ENCODE measurements at places on chromosomes 12 and 14.

DNA sequence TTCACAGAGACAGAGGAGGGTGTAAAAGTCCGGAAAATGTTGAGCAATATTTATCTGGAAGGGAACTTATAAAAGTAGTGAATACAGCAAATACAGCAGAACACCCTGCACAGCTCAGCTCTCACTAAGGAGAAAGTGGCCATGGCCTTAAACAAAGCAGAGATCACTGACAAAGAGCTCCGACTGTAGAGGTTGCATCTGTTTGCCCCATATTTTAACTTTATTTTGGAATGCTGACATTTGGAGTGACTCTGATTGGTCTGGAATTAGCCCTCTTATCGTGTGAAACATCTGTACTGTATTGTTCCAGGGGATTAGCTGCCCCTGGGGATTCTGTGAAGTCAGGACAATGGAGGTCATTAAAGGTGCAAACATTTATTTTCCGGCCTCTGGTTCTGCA lies 1275.7 kb upstream of the FLRT2 start:
- no peak for DNase-seq

GRCh38 chr12:95371571-95371970 lies 102.4 kb upstream of the METAP2 start:
- no peak for DNase-seq

DNA sequence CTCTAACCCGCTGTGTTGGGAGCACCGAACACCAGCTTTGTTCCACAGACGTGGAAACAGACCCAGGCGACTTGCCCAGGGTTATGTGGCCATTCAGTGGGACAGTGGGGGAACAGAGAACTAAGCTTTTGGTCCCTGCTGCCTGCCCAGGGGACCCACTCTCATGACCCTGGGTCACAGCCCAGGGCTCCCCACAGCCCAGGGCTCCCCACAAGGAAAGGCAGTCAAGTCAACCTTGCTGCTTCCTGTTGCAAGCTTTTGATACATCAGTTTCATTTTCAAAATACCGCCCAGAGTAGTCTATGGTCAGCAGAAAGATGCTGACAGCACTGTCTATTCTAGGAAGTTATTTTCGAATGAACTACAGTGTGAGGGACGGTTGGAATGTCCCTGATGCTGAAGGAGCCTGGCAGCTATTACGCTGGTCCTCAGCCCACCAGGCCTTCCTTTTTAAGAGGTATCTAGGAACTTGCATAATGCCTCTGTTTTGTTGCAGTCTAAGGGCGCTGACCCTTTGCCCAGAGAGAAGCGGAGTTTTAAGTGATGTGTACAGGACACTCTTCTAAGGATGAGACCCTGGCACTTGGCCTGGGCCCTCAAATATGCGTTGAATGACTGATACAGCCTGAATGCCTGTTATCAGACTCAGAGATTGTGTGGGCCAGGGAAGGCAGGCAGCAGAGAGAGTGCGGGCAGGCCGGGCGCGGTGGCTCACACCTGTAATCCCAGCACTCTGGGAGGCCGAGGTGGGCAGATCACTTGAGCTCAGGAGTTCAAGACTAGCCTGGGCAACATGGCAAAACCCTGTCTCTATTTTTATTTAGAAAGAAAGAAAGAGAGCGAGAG lies 12.6 kb upstream of the TTC7B start:
- DNase-seq: no peak

DNA sequence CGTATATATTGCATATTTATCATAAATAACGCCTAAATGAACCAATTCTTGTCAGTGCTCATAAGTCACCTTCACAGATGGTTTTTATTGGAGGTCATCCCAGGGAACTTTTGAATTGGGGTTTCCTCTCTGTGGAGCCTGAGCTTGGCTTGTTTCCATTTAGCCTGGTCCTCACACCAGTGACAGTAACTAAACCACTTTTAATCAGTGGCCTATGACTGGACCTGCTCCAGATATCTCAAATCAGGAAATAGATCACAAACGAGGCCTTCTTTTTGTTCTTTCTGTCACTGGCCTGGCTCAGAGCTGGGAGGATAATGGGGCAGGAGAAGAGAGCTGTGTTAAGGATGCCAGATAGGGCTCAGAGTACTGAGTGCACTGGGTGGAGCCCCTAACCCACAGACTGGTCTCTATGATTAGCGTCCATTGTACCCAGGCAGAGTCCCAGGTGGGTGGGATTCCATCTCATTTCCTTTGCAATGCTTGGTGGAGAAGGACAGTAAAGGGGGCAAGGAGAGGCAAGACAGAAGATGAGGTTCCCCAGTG lies 92.4 kb downstream of the NUAK1 start:
- no peak for DNase-seq

GRCh38 chr12:27367078-27367477 lies 34.4 kb downstream of the BMAL2 start:
- DNase-seq: no peak

- no peak for DNase-seq
These were observed 32.4 kb downstream of the CCDC59 start for GRCh38 chr12:82325540-82326336.

DNA sequence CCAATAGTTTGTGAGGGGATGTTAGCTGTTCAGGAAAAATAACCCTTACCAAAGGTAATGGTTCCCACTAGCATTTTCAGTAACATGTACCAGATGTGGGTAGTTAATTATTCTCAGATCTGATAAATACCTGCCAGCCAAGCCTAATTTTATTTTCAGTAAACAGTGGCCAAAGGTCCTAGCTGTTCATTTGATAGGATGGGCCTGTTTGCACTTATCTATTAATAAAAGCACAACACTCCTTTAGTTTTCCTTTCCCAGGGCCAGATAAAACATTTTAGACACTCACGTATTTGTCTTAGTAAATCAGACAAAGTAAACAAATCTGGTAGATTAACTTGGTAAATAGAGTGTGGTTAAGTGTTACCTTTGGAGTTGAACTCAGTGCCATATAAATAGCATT lies 345.1 kb downstream of the RAD51B start:
- no peak for DNase-seq

- DNase-seq: no peak
These were observed 855.6 kb upstream of the TMEM132C start for GRCh38 chr12:127411166-127411915.

DNA sequence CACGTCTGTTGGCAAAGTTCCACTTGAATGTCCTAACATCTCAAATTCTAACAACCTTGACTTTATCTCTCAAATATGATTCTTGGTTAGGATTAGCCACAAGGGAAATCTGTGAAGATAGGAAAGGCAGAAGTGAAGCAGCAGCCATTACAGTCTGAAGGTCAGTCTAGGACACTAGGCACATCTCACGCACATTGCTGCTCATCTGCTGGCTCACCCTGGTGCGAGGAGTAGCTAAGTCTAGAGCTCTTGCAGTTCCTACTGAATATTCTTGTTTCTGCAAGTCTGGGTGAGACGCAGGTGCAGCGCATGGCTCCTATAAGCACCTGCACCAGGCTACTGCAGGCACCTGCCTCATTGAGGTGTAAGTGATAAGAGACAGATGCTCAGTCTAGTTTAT lies 6.4 kb upstream of the SLC25A3 start:
- no peak for DNase-seq

GRCh38 chr12:40223646-40224045 lies 1.2 kb upstream of the LRRK2 start:
- DNase-seq: no peak

DNA sequence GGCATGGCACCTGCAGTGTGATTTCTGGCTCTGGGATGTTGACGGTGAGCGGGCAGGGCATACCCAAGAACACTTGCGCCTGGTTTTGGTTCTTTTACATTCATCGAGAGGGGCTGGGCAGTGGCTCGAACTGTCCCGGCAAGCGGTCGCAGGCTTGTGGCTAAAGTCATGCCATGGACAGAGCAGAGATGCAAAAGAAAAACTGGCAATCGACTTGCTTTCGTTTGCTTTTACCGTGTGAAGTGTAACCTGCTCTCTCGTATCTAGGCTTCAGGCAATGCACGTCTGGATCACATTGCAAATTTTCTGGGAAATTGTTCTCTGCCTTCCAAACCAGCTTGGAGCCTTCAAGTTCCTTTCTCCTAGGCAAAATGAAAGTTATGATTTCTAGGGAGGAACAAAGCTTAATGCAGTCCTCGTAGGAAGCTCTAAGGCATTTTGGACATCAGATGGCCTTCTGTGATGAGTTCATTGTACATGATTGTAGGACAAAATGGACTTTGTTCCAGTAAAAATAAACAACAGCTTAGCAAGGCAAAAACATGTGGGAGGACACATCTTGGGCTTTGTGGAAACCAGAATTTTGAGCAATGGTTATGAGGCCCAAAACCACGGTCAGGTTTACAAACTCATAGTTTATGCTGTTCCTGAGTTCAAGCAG lies 18.3 kb downstream of the ADGRD1 start:
- DNase-seq: no peak

DNA sequence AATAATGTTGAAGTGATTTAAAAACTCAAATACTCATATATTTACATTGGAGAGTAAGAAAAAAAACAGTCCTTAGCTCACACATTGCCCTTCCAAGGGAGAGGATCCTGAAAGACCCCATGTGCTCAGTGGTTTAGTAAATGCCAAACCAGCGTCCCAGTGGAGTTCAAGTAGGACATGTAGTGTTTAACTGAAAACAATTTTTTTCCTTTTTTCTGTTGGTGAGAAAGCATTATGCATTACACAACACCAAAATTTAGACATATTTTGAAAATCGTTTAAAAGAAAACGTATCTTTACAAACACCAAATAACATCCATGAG lies 33.6 kb downstream of the UBR7 start:
- no peak for DNase-seq

GRCh38 chr12:1481326-1481725 lies 113.1 kb downstream of the FBXL14 start:
- DNase-seq: no peak

DNA sequence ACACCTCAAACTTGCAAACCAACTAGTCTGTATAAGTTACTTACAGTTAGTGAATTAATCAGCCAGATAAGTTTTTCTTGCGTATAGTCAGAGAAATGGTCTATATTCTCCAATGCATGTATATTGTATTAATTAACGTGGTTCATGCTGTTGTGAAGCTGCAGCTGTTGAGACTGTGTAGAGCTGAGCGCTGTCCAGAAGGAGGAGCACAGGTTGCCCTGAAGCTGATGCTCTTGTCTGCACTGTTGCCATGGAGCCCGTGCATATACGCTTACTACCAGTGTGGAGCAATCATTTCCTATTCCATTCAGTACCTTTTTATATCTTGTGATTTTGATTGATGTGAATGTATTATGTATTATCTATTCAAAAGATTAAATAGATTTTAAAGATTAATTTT lies 74.3 kb upstream of the ARID2 start:
- DNase-seq: no peak

GRCh38 chr12:24721191-24721590 lies 227.7 kb downstream of the BCAT1 start:
- DNase-seq: no peak

- DNase-seq: no peak
These were observed 20.2 kb downstream of the HDAC7 start for GRCh38 chr12:47799357-47799955.

GRCh38 chr12:78316136-78316535 lies 485.4 kb downstream of the NAV3 start:
- no peak for DNase-seq

DNA sequence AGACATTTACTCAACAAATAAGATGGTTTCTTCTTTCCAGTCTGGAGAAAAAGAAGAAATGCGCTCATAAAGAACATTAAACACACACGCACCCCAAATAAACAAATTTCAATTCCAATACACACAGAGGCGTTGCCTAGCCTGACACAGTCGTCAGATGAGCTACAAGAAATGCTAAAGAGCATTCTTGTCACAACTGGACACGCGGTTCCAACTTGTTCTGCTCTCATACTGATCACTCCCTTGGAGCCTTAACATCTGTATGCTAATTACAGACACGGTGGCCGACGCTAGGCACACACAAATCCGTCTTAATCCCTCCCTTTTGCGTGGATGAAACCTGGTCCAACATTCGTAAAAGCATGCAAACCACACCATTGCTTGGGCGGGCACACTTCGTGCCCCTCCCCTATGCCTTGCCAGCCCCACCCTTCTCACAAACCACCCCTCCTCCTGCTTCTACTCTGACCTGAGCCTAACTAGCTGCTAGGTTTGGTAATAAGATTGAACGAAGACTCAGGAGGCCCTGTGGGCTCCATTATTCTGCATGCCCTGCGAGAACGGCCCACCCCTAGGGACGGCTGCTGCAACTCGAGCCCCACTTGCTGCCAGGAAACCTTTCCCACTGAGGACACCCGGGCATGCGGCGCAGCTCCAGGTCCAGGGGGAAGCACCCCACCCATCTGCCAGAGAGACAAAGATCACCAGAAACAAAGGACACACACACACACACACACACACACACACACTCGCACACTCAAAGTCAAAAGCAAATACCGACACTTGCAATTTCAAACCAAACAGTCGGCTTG lies 1.2 kb downstream of the KCNK10 start:
- DNase-seq: no peak

- no peak for DNase-seq
These were observed 236.5 kb downstream of the GXYLT1 start for GRCh38 chr12:41908206-41908605.

DNA sequence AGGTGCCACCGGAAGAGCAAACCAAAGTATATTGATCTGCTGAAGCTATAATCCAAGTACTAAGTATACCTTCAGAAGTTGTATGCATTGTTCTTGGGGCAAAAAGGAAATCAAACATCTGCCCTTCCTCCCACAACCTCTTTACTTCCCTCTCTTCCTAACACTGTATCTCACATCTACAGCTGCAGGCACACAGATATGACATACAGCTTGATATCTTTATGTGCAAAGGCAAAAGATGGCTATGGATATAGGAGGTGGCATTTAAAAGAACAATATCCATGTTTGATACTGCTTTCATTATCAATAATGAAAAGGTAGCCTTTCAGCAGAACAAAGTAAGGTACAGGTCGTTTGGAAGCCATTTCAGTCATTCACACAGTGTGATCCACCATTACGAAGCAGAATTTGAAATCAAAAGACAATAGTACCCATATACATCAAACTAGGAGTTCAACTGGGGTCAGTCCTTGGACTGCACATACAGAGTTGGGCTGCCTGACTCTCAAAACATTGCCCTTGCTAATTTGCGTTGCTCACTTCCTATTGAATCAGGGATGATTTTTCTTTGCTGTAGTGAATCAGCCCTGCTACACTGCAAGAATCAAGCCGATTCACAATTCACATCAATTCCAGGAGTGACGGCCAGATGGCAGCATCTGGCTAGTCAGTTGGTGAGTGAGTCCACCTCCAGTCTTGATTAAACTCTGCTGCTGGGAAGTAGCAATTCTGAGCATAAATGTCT lies 8.9 kb downstream of the ANG start:
- DNase-seq: no peak

DNA sequence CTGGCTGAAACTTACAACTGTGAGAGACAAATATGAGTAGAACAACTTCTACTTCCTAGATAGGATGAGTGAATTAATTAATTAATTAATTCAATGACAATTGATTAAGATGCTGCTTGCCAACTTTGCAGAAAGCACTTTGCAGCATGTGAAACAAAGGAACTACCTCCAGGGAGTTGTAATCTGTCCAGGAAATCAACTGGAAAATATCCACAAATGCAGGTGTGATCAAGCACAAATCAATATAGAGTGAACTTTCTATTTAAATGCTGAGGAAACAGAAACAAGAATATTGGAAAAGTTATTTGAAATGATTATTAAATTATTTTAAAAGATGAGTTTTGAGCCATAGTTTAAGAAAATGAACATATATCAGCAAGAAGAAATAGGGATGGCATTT lies 163.9 kb upstream of the ARID2 start:
- DNase-seq: no peak
